Activated CD4-positive, alpha-beta T cell treated with anti-CD3 and anti-CD28 coated beads for 36 hours (primary cell): ENCODE measurements at places on chromosomes 2 and 18.

DNA sequence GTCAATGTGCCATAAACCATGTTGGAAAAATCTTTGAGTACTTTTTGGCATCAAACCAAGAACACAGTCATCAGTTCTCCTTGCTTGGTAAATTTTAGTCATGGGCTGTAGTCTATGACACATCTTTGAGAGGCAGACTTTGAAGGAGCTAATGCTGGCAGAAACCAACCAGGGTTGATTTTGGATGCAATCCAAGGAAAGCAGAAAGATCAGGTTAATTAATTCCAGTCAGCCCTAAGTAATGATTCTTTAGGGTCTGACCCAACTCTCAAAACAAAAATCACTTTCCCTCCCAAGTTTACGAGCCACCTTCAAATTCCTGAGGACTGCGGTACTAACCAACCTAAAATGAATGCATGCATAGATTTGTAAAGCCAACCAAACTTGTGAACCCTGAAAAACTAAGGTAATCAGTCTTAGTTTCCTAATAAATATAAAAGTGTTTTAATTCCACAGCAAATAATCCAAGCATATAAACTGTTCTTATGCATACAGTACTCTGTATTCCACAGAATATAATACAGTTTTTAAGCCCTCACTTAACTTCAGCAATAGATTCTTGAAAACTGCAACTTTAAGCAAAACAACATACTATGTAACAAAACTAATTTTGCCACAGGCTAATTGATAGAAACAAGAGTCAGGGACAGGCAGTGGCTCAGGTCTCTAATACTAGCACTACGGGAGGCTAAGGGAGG lies 22.0 kb downstream of the AP1S3 start:
- peak; percentile 14 for DNase-seq

DNA sequence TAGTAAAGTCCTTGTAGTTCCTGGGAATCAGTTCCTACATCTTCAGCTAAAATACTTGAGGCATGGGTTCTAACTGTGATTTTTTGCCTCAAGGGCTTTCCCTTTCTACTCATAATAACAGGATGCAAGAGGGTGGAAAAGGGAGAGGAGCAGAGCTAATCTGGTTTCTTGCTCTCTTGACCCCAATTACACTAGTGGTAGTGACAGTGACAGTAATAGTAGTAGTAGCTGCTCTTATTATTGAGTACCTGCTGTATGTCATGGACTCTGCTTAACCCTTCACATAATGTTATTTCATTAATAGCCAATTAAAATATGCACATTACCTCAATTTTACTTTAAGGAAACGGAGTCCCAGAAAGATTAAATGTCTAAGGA lies 214.8 kb upstream of the HNRNPA3 start:
- DNase-seq: no peak

- DNase-seq: peak; percentile 43
Measured at GRCh38 chr2:216661639-216662375, 28.6 kb downstream of the IGFBP2 start.

DNA sequence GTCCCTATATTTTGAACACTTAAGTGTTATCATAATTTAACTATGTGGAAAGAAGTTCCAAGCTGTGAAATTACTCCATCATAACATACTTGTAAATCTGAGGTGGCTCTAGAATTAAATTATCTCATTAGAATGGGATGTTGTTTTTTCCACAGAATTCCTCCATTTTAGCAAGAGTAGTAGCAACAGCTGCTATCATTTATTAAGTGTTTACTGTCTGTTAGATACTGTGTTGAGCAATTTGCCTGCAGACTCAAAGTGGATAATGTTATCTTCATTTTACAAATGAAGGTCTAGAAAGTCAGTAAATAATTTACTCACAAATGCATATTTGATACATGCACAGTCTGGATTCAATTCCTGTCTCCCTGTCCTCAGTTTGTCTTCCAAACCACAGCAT lies 504.8 kb upstream of the NRP2 start:
- DNase-seq: no peak

- no peak for DNase-seq
Measured at GRCh38 chr2:123095219-123095835, 929.8 kb upstream of the CNTNAP5 start.

DNA sequence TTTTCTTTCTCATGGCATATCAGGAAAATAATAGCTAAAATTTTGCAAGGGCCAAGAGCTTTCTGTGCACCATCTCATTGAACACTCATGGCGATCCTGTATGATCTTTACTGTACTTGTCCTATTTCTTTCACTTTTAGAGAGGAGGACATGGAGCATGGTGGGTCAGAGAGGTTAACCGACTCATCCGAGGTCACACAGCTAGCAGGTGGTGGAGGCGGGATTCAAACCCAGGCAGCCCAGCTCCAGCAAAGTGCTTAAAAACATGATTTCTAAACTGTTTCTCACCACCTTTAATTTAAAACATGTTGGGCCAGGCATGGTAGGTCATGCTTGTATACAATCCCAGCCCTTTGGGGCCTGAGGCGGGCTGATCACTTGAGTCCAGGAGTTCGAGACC lies 6.4 kb downstream of the NGEF start:
- DNase-seq: no peak

- no peak for DNase-seq
Measured at GRCh38 chr18:12679183-12679786, 21.4 kb upstream of the SPIRE1 start.

DNA sequence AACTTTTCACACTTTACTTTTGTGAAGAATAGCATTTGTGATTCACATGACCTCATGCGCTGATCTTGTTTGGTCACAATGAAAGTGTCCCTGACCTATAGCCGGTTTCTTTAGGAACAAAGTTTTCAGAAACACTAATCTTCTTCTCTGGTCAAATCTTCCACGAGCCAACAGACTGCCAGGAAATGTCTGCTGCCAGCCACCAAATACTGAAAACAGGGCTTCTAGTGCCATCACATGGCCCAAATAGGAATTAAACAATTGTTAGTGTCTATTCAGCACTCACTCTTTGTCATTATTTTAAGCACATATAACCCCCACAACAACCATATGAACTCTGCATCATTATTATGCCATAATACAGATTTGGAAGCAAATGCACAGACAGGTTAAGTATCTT lies 286.5 kb upstream of the SYT4 start:
- no peak for DNase-seq
